ENCODE measurements at places on chromosomes 4 and X. TPM values are rescaled to one million over a fixed set of nuclear protein-coding genes. Genes with fewer than 3 reads are reported as not detected.

- no peaks in the 10 kb centered on the region for H3K4me1 ChIP-seq
- DNase-seq: no peak
- H3K4me3 ChIP-seq: no peak overlapping the region
- no peaks in the 10 kb centered on the region for H3K36me3 ChIP-seq
- no peak overlapping the region for H3K27ac ChIP-seq
Observed at GRCh38 chr4:169282429-169283113, 11.8 kb upstream of the SH3RF1 start.

- H3K4me1 ChIP-seq: peaks cover 6% of the 10 kb centered on the region
- H3K36me3 ChIP-seq: no peaks in the 10 kb centered on the region
- no peak overlapping the region for H3K27ac ChIP-seq
Observed at GRCh38 chr4:185479507-185479971, 8.0 kb upstream of the CCDC110 start.

DNA sequence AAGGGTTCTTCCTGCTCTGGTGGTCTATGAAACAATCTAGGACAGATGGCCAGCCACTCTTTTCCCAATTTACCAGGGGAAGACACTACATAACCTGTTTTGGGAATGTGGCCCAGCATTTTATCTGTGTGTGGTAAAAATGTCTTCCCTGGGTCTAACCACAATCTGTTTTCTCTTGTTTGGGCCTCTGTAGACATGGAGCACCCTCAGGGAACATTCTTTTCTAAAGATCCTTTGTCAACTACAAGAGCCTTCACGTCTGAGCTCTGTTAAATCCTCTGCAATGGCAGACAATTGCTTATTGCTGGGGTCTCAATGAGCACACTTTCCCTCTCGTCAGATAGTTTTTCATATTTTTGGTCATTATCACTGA, 35.5 kb downstream of the PLAC1 start:
- H3K4me3 ChIP-seq: no peak overlapping the region
- H3K27me3 ChIP-seq: no peaks in the 10 kb centered on the region
- H3K36me3 ChIP-seq: no peaks in the 10 kb centered on the region
- no peak for DNase-seq
- peaks cover 6% of the 10 kb centered on the region for H3K4me1 ChIP-seq
- H3K27ac ChIP-seq: no peak overlapping the region

Gene DDX60
- 24.4 TPM for total RNA-seq

Gene CXCL8
- total RNA-seq: 7.8 TPM

Gene GAGE10
- not detected for total RNA-seq

GRCh38 chrX:1542994-1543725, 6.2 kb upstream of the P2RY8 start:
- H3K36me3 ChIP-seq: no peaks in the 10 kb centered on the region
- H3K4me3 ChIP-seq: no peak overlapping the region
- no peak overlapping the region for H3K27ac ChIP-seq
- H3K4me1 ChIP-seq: no peaks in the 10 kb centered on the region
- DNase-seq: no peak

Gene HEPH
- 58.2 TPM for total RNA-seq

- H3K4me3 ChIP-seq: no peak overlapping the region
- no peaks in the 10 kb centered on the region for H3K4me1 ChIP-seq
- no peak overlapping the region for H3K27ac ChIP-seq
- H3K36me3 ChIP-seq: no peaks in the 10 kb centered on the region
- no peaks in the 10 kb centered on the region for H3K27me3 ChIP-seq
- no peak for DNase-seq
Observed at GRCh38 chr4:182370491-182370890, 127.3 kb downstream of the TENM3 start.

GRCh38 chrX:115966920-115967319, 203.6 kb upstream of the AGTR2 start:
- no peak for DNase-seq
- H3K36me3 ChIP-seq: no peaks in the 10 kb centered on the region
- H3K4me1 ChIP-seq: no peaks in the 10 kb centered on the region
- H3K27ac ChIP-seq: no peak overlapping the region
- no peaks in the 10 kb centered on the region for H3K27me3 ChIP-seq

DNA sequence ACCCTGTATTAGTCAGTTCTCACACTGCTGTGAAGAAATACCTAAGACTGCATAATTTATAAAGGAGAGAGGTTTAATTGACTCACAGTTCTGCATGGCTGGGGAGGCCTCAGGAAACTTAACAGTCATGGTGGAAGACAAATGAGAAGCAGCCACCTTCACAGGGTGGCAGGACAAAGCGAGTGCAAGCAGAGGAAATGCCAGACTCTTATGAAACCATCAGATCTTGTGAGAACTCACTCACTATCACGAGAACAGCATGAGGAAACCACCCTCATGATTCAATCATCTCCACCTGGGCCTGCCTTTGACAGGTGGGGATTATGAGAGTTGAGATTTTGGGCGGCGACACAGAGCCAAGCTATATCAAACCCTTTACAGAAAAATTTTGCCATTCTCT, 722.4 kb downstream of the RAB28 start:
- no peaks in the 10 kb centered on the region for H3K4me1 ChIP-seq
- DNase-seq: no peak
- H3K27me3 ChIP-seq: no peaks in the 10 kb centered on the region
- H3K36me3 ChIP-seq: no peaks in the 10 kb centered on the region

DNA sequence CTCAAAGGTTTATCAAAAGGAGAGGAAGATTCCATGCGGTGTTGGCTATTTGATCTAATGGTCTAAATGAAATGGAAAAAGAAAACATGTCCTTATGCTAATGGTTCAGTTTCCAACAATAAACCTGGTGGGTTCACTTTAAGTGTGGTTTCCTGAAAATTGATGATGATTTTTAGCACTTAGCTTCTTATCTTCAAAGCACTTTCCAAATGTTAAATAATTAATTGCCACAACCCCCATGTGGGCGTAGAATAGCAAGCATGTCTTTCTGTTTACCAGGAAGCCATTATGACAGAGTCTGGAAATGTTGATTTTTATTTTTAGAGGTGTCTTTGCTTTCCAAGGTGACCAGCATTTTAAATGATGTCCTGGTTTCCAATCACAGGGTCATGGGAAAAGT, 134.8 kb upstream of the SLC4A4 start:
- DNase-seq: no peak
- no peaks in the 10 kb centered on the region for H3K4me1 ChIP-seq
- no peak overlapping the region for H3K27ac ChIP-seq
- no peaks in the 10 kb centered on the region for H3K36me3 ChIP-seq

DNA sequence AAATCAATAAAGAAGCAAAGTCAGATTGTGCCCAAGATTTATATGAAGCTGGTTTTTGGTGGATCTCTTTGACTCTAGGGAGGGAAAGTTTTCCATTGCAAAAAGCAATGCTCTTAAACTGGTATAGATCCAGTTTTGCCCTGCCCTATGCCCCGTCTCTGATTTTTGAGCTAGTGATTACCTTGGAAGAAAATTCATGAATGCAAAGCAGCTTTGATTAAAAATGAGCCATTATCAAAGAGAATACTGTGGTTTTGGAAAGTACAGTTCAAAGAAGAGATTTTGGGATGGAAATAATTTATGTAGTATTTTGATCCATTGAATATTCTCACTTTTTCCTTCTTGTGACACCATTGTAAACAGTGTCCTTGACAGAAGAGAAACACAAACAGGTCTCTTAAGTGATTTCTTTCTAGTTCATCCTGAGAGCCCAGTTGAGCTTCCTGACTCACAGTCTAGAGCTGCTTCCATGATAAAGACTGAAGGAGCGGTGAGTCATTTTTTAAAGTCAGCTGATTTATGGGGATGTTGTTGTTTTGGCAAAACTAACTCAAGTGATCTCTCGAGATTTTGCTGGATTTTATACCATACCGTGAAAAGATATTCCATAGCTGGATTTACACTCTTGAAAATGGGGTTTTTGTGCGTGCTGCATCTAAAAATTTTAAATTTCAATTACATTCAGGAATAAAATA, 76.7 kb downstream of the AFF1 start:
- no peaks in the 10 kb centered on the region for H3K4me1 ChIP-seq
- no peaks in the 10 kb centered on the region for H3K27me3 ChIP-seq
- no peaks in the 10 kb centered on the region for H3K36me3 ChIP-seq
- H3K4me3 ChIP-seq: no peak overlapping the region

All from aorta (tissue), 5 donors.